ENCODE measurements at places on chromosomes 2 and 18.

GRCh38 chr2:185857691-185858090, 119.1 kb downstream of the FSIP2 start:
- no peak for DNase-seq

GRCh38 chr18:76970770-76971559, 148.6 kb downstream of the ZNF236 start:
- DNase-seq, result peak; percentile 12

- no peak for DNase-seq
Measured at GRCh38 chr2:151792589-151792988, 35.6 kb downstream of the ARL5A start.

DNA sequence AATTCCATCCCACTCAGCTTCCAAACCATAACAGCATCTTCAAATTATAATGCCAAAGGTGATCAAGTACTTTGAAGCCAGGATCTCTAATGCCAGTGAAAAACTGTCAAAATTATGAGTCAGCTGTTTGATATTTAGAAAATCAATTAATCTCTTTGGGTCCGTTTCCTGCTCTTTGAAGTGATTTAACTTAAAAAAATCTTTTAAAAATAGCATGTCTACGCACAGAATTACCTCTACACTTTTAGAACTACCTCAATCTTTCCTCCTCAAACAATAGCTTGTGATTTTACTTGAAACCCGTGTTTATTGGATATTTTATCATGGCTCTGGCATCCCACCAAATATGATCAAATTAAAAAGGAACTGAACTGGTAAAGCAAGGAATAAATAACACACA, 31.3 kb upstream of the TANK start:
- DNase-seq, result no peak

- no peak for DNase-seq
Measured at GRCh38 chr18:30971338-30971956, 71.1 kb downstream of the DSC3 start.

- no peak for DNase-seq
Measured at GRCh38 chr18:28650860-28651259, 473.9 kb upstream of the CDH2 start.

- DNase-seq, result no peak
Measured at GRCh38 chr2:107592280-107592624, 234.4 kb upstream of the RGPD4 start.

- DNase-seq, result no peak
Measured at GRCh38 chr2:49924044-49924817, 769.9 kb upstream of the FSHR start.

DNA sequence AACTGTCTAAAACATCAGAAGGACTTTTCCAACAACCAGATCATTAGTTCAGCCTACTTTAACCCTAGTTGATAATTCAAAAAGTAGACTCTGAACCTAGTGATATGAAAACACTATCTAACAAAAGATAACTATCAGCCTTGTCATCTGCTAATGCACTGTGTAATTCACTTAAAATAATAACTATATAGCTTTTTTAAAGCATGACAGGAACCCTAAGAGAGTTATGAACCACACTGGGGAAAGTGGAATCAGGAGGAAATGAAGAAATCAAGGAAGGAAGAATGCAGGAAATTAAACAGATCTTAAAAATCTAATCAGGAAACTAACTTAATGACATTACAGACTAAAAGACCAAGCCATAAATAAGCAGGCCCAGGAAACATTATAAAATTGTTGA, 9.0 kb downstream of the B4GALT6 start:
- no peak for DNase-seq
